ENCODE measurements at places on chromosomes 3 and 15. TPM values are rescaled to one million over a fixed set of nuclear protein-coding genes. Genes with fewer than 3 reads are reported as not detected.

HACD3 gene
- 41.6 TPM for total RNA-seq

- peak; percentile 53 for DNase-seq
These were observed 34.8 kb downstream of the COMMD2 start for GRCh38 chr3:149717391-149718056.

PLSCR4 gene
- 77.4 TPM for total RNA-seq

KNG1 gene
- total RNA-seq, result 0.91 TPM

DNA sequence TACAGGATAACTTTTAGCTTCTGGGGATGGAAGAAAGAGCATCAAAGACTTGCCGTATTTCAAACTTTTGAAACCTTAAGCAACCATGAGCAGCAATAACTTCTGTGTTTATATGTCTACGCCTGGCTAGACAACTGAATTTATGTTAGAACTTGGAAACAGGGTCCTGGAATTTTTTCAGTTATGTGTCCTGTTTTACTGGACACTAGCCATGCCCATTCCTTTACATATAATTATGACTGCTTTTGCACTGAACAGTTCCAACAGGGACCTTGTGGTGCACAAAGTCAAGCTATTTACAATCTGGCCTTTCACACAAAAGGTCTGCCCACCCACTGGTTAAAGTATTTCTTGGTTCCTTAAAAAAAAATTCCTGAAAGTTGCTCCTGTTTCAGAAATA lies 37.1 kb downstream of the TJP1 start:
- DNase-seq, result no peak

TUSC7 gene
- total RNA-seq, result not detected

DNA sequence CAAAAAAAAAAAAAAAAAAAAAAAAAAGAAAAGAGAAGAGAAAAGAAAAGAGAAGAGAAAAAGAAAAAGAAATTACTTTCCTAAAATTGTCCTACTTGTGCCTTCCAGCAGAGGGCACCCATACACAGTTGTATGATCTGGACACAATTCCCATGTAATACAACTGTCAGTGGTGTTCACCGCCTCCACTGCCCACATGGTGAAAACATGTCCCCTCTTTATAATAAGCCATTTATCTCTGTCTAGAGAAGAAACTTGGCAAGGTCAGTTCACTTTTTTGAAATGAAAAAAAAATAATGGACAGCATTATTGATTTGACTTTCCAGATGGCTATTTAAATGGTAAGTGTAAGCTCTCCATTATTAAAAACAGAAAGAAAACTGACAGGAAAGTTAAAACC lies 459.4 kb downstream of the GBE1 start:
- no peak for DNase-seq

MEX3B gene
- 47.6 TPM for total RNA-seq

DUOX1 gene
- 18.4 TPM for total RNA-seq

DNA sequence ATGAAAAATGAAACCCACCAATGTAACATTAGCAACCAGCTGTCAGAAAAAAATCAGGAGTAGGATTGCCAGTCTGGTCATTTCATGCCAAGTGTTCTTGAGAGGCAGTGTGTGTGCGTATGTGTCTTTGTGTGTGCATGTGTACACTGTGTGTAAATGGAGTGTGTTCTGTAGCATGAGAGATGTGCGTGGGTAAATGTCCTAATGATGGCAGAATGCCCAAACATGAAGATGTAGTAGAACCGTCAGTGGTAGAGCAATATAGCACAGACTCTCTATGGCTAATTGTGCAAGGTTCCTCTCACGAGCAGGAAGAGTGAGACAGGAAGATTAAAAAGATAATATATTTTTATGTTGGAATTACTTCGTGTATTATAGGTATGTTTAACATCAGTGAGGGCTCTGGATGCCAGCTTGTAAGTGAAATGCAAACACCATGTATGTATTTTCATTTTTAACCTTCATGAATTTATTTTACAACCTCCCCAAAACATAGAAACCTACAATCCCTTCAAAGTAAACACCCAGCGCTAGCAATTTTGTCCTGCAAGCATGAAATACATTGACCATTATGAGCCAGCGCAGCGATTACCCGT lies 1038.7 kb downstream of the IGSF11 start:
- DNase-seq, result no peak

GRCh38 chr15:44029940-44030568 lies 165.0 kb downstream of the FRMD5 start:
- DNase-seq, result no peak

- DNase-seq, result no peak
These were observed 90.0 kb upstream of the ICE2 start for GRCh38 chr15:60568914-60569391.

DNA sequence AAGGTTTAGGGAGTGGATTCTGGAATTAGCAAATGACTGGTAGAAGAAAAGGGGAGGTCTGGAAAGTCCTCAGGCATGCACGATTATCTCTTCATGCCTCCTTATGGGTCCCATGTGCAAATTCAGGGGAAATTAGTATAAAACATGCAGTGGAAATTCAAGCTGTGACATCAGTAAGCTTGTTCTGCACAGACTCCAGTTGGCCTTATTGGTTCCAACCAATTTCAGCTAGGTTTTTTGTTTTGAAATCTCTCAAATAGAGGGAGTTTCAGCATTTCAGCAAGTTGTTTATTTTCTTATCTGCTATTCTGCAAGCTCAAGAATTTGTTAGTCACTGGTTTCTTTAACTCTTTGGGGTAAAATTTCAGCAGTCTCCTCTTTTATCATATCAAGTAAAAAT lies 774 bp upstream of the TMCO5A start:
- no peak for DNase-seq

DNA sequence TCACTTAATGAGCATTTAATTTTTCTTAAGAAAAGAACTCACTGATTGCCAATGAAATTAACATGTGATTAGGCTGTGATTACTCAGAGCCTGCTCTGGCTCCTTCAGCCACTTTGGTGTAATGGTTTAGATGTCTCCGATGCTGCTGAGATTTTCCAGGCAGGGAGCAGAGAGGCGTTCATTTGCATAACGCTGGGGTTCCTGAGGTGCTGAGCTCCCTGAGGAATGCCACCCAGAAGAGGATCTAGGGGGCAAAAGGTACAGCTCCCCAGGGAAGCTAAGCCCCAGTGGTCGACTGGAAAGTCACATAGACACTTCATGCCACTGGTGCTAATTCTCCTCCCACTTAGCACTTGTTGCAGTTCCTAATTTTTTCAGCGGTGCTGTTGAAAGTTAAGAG lies 119.5 kb downstream of the USP13 start:
- no peak for DNase-seq
